Stimulated activated CD4-positive, alpha-beta T cell treated with anti-CD3 and anti-CD28 coated beads, Interleukin-4, amount 100 ng/mL, for 4 hours (primary cell): ENCODE measurements at places on chromosomes 7 and 10.

- no peak for DNase-seq
Measured at GRCh38 chr10:95071107-95071660, 1.9 kb upstream of the CYP2C8 start.

DNA sequence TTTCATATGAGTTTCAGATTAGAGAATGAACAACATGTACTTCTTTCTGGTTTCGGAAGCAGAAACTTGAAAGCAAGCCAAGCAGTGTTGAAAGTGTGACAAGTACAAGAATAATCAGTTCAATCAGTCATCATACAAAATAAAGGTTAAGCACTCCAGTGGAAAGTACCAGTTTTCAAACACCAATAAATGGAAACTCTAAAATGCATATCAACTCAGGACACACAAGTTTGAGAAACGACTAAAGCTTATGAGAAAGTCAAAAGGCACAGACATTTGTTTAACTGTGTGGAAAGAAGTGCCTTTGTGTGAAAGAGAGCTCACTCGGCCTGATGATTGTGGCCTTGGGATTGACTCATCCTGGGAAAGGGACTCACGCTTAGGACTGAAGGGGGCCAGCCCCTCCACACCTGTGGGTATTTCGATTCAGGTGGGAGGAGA lies 60.6 kb upstream of the AKR1C1 start:
- DNase-seq = peak; percentile 4

DNA sequence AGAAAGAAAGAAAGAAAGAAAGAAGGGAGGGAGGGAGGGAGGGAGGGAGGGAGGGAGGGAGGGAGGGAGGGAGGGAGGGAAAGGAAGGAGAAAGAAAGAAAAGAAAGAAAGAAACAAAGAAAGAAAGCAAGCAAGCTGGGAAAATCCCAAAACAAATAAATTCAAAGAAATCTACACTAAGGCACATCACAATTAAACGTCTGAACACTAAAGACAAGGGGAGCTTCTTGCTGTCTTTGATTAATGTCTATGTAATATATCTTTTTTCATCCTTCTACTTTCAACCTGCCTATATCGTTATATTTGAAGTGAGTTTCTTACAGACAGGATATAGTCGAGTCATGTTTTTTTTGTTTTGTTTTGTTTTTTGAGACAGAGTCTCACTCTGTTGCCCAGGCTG lies 28.3 kb upstream of the EBF3 start:
- DNase-seq = no peak

DNA sequence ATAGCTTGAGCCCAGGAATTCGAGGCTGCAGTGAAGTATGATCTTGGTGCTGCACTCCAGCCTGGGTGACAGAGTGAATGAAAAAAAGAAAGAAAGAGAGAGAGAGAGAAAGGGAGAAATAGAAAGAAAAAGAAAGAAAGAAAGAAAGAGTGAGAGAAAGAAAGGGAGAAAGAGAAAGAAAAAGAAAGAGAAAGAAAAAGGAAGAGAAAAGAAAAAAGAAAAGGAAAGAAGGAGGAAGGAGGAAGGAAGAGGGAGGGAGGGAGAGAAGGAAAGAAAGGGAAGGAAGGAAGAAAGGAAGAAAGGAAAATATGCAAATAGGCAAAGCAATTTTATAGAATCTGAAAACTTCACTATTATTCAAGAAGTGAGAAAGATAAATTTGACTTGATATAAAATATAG lies 24.5 kb upstream of the JCAD start:
- no peak for DNase-seq

DNA sequence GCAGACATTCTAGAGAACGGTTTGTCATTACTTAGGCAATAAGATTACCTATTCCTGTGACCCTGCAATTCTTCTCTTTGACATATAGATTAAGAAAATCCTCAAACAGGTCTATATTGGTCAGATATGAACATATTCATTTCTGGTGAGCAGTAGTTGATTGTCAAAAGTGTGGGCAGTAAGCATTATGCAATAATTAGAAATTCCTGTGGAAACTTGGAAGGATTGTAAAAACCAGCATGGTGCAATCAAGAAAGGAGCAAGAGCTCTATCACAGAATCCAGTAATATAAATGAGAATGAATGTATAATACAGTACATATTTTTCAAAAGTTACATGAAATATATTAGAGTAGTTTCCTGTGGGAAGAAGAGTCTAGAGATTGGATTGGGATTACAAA lies 406.5 kb downstream of the SUGCT start:
- no peak for DNase-seq

GRCh38 chr7:80139236-80139635 lies 4.6 kb downstream of the GNAI1 start:
- no peak for DNase-seq

GRCh38 chr7:117251687-117252086 lies 71.2 kb downstream of the WNT2 start:
- DNase-seq = no peak

GRCh38 chr10:82477776-82478175 lies 602.8 kb downstream of the NRG3 start:
- no peak for DNase-seq

DNA sequence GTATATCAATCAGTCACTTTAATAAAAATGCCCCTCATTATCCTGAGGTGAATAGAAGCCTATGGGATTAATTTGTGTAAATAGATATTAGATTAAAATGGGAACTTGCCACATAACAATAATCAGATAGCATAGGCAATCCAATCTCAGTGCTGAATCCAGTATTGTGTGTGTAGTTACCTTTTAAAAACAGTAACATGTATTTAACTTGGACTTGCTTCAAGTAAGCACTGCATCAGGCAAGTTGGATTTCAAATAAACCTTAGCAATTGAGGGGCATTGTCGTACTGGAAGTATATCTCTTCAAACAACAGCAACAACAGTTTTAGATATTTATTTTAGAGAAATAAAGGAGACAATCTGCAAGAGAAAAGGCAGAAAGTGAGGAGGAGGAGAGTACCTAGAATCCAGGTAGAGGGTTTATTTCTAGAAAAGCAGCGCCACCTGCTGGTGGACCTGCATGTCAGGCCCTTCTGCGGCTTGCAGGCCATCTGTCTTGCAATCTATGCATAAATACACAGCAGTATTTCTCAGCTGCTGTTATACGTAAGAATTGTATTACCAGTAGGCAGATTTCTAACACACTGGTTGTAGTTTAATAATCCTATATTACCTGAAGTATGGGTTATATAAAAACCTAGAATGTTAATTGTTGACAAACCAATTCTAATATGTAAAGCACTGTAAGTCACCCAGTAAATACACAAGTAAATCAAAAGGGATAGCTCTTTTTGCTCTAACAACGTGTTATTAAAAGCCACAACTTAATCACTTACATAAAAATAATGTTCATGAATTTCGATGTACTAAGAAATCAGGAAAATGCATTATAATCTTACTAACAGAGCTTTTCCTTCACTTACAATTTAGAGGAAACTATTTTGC lies 652.8 kb downstream of the KCNMA1 start:
- DNase-seq = peak; percentile 53

- DNase-seq = no peak
Measured at GRCh38 chr10:74329873-74330272, 178.9 kb downstream of the ADK start.

- DNase-seq = no peak
Measured at GRCh38 chr7:149199234-149199995, 4.1 kb downstream of the ZNF282 start.

DNA sequence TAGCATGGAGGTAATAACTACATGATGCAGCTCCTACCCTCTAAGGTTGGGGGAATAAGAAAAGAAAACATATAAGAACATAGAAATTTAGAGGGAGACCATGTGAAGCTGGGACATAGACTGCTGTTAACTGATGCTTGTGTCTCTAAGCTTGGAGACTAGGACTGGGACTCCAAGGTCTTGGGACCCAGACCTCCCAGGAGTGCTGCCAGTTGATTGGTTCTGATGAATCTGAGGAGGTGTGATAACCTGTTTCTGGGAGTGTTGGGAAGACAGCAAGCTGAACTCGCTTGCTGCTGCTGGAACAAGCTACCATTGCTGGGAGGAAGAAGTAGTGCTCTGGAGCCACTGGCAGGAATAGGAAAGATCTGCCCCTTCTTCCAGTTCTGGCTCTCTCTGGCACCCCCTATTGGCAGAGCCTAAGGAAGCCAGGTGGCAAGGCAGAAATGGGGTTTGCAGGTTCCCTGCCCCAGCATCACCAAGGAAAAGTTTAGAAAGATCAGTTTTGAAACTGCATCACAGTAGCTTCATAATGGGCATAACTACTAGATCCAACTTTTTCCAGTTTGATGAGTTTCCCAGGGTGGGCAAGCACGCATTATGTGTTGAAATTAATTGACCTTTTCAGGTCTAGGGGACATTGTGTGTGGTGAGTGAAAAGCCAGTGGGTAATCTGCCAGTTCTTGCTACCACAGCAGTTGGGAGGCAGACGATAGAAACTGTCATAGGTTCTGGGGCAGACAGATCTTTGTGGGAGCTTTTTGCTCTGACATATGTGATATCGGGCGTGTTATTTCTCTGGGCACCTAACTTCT lies 140.7 kb downstream of the SND1 start:
- no peak for DNase-seq

DNA sequence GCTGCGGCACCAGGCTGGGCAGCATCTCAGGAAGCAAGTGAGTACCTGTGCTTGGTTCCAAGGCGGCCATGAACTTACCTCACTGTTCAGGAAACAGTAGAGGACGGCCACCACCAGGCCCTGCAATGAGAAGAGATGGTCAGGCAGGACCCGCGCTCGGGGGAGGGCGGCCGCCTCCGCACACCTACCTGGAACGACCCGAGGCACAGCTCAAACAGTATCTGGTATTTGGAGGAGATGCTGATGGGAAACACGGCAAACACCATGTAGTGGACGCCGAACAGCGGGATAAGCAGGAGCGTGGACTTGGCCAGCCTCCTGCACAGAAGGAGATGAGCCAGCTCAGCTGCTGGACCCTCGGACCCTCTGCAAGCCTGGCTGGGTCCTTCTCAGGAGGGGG lies 112.9 kb downstream of the VIPR2 start:
- no peak for DNase-seq

DNA sequence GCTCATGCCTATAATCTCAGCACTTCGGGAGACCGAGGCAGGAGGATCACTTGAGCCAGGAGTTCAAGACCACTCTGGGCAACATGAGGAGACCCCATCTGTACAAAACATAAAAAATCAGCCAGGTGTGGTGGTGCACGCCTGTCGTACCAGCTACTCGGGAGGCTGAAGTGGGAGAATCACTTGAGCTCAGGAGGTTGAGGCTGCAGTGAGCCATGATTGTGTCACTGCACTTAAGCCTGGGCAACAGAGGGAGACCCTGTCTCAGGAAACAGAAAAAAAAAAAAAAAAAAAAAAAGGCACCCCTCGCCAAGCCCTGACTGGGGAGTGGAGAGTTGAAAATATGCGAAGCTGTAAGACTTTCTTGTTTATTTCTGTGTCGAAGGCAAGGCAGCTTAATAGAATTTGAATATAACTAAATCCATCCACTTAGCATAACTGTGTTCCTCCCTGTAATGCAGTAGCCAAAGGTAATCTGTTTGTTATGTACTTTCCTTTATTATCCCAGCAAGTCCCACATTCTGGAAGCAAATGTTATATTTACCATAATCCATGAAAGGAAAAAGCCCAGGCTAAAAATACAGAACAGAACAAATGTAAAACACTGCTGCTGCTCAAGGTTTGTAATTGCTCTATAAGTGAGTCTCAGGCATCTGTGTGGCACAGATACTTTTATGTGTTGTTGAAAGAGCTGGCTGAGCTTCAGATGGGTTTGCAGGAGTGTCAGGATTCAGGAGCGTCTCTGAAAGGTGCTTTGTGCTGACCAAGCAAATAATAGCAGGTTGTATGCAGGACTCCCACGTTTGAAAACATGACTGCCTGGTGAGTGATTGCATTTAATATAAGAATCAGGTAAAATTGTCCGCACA lies 127.2 kb downstream of the CELF2 start:
- DNase-seq = no peak

DNA sequence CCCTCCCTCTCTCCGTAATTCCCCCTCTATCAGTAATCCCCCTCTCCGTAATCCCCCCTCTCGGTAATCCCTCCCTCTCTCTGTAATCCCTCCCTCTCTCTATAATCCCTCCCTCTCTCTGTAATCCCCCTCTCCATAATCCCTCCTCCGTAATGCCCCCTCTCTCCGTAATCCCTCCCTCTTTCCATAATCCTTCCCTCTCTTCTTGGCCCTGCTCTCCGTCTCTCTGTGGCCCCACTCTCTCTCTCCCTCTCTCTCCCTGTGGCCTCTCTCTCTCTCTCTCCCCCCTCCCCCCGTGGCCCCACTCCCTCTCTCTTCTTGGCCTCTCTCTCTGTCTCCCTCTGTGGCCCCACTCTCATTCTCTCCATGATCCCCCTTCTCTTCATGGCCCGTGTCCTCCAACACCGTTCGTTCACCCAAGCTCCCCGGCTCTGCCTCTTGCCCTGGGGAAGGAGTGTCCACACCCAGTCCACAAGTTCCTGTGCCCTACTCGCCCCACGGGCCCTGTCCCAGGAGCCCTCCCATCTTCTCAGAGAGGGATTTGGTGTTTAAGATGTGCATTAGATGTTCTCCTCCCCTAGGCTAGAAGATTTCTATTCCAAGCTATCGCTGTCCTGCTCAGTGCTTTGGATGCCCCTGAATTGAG lies 19.8 kb downstream of the SHH start:
- DNase-seq = no peak

DNA sequence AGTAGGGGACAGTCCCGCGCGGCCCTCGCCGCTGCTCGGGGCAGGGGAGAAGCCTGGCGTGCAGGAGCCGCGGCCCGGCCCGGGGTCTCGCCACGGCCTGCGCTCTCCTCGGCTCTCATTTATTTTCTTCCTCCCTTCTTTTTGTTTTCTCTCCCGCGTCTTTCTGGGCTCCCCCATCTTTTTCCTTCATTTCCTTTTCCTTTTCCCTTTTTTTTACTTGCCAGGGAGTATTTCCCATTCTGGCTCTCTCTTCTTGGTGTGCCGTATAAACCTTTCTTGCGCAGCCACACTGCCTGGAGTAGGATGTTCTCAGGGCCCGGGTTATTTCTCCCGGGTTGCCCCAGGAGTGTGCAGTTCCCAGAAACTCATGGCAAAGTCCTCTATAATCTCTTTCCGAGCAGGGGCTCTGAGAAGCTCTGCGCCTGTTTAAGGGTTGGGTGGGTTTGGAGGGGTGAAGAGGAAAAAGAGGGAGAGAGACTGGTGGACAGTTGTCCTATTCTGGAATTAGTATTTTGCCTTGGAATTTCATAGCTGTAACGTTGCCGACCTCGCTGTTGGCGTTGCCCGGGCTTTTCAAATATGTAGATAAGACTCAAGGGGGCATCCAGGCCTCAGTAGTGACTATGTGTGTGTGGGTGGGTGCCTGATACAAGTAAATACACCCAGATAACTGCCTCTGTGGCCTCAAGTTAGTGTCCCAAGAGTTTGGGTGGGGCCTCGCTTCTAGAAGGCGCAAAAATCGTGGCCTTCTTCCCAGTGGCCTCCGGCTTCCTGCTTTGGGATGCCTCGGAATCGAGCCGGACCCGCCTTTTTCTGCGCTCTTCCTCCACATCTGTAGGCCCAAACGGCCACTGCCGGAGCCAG lies 4.3 kb upstream of the ZNF503 start:
- DNase-seq = no peak
